ENCODE measurements at places on chromosomes 13 and 19.

- no peak for DNase-seq
These were observed 15.1 kb upstream of the TRPC4 start for GRCh38 chr13:37884674-37885073.

- no peak for DNase-seq
These were observed 33.4 kb downstream of the IPO5 start for GRCh38 chr13:97986835-97987234.

GRCh38 chr13:102227741-102228140, 174.1 kb downstream of the FGF14 start:
- no peak for DNase-seq

GRCh38 chr19:42233106-42233505, 9.3 kb downstream of the GSK3A start:
- DNase-seq: no peak

- DNase-seq: no peak
These were observed 14.6 kb upstream of the ZNF536 start for GRCh38 chr19:30357580-30357954.

GRCh38 chr13:39766464-39767158, 111.1 kb downstream of the COG6 start:
- DNase-seq: no peak

- peak; percentile 91 for DNase-seq
These were observed 14.4 kb downstream of the CIC start for GRCh38 chr19:42283188-42284065.

- no peak for DNase-seq
These were observed 44.4 kb downstream of the COMP start for GRCh38 chr19:18746401-18747325.

GRCh38 chr19:45976178-45976577, 2.5 kb upstream of the NOVA2 start:
- DNase-seq: no peak

- no peak for DNase-seq
These were observed 1.1 kb downstream of the HSPB6 start for GRCh38 chr19:35755550-35756376.

DNA sequence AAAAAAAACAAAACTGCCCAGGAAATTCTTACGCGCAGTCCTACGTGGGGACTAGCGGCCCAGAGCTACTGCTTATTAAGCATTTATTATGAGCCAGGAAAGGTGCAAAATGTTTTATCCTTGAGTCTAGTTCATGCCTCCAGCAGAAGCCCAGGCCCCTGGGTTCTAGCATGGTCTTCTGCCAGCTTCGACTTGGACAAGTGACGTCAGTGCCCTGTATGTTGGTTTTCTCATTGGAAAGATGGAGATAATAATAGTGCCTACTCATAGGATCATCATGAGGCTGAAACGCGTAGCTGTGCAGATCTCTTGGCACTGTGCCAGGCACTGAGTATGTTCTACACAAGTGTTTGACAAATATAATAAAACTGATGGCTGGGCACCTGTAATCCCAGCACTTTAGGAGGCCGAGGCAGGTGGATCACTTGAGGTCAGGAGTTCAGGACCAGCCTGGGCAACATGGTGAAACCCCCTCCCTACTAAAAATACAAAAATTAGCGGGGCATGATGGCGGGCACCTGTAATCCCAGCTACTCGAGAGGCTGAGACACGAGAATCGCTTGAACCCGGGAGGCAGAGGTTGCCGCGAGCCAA, 12.4 kb upstream of the SULT2B1 start:
- DNase-seq: no peak

- DNase-seq: no peak
These were observed 6.7 kb upstream of the TRIM28 start for GRCh38 chr19:58536852-58537798.

- no peak for DNase-seq
These were observed 51.3 kb downstream of the STK24 start for GRCh38 chr13:98525456-98526181.

DNA sequence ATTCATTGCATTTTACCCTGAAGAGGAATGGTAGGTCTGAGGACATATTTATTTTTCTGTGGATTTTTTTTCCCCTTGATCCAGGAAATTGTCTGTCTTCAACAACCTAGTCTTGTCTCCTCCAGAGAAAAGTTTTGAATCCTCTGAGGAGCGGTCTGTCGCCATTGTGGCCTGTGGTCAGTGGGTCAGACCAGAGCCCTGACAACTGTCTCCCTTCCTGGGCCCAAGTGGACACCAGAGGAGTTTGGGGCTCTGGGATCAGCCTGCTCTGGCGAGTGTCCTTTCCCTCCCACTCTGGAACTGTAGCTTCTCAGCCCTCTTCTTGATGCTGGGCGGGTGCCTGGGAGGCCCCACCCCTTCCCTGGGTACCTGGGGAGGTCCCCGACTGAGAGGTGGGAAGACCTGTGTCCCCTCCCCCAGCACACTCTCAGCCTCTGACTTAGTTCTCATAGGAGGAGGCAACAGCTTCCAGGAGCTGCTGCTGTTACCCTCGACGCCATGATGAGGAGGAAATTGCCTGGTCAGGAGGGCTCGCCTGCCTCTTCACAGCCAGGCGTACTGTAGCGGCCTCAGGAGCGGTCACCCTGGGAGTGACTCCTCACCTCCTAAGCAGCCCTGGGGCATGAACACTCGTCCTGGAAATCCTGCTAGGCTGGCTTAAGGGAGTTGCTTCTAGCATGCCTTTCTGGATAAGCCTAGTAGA, 110.3 kb downstream of the GGACT start:
- no peak for DNase-seq

- DNase-seq: peak; percentile 67
These were observed at the start of gene ZNF792 for GRCh38 chr19:34963573-34964406. Gene ZNF792 (minus strand): TSS chr19:34964229. CDS start chr19:34963662, 567 bp downstream.

- no peak for DNase-seq
These were observed 98.4 kb upstream of the RAP2A start for GRCh38 chr13:97335488-97336134.

DNA sequence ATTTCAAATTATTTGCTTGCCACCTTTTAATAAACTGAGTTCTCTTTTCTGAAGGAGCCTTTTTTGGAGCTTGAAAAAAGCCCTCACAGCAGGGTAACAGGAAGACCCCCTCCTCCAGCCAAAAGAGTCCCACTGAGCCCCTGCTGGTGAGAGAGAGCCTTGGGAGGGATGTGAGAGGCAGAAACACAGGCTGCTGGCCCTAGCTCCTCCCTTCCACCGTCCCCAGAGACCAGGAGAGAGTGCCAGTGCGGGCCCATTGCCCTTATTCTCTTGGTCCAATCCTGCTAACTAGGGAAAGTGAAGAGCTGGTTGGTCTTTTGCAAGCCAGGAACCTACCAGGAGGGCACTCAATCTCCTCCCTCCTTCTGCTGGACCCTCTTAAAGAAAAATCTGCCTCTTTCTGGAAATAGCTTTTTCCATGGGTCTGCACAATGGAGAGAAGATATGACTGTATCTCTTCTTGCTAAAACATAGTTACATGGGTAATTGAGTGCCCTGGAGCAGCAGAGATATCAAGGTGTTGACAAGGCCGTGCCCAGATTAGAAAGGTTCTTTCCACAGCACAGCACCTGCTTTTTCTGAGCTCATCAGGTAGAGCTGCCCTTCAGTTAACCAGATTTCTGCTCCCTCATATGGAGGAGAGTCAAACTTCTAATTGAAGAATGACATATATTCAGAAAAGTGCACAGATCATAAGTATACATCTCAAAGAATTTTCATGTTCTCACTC, 113.9 kb downstream of the LRCH1 start:
- DNase-seq: no peak

DNA sequence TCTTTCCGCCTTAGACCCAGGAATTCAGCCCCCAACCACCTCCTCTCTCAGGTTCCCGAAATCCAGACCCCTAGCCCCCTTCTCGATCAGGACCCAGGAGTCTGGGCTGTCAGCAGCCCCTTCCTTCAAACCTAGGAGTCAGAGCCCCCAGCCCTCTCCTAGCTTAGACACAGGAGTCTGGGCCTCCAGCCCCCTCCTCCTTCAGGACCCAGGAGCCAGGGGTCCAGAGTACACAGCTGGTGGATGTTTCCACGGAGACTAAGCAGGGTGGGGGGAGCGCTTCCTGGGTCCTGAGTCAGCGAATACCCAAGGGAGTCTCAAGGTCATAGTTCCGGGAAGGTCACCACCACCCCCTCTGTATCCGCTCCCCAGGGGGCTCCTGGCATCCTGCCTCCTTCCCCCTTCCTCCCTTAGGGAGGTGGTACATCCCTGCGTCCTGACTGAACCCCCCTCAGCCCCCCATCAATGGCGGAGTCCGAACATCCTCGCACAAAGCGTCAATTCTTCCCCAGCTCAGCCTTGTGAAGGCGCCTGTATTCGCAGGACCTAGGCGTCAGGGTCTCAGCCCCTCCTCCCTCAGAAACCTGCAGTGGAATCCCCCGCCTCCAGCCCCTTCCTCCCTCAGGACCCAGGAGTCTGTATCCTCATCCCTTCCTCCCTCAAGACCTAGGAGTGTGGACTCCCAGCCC, 4.6 kb downstream of the CADM4 start:
- DNase-seq: no peak

- no peak for DNase-seq
These were observed 98.1 kb downstream of the DACH1 start for GRCh38 chr13:71768881-71769280.

DNA sequence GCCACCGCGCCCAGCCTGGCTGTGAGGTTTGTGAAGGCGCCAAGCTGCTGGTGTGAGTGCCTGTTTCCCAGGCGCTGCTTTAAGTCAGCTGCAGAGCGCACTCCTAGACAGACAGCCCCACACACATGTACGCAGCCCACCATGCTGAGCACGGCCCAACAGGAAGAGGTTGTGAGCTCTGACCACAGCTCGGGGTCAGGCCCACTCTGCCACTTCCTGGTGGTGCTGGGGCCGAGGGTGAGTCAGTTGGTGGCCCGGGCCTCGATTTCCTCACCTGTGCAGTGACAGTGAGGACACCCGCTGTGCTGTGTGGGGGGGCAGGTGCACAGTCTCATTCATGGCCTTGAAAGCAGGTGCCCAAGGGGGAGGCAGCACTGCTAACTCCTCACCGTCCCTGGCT, 106.7 kb downstream of the KDM4B start:
- DNase-seq: no peak

GRCh38 chr19:32677657-32678056, 2.0 kb downstream of the RGS9BP start:
- no peak for DNase-seq
